ENCODE measurements at places on chromosomes 1 and 21.

DNA sequence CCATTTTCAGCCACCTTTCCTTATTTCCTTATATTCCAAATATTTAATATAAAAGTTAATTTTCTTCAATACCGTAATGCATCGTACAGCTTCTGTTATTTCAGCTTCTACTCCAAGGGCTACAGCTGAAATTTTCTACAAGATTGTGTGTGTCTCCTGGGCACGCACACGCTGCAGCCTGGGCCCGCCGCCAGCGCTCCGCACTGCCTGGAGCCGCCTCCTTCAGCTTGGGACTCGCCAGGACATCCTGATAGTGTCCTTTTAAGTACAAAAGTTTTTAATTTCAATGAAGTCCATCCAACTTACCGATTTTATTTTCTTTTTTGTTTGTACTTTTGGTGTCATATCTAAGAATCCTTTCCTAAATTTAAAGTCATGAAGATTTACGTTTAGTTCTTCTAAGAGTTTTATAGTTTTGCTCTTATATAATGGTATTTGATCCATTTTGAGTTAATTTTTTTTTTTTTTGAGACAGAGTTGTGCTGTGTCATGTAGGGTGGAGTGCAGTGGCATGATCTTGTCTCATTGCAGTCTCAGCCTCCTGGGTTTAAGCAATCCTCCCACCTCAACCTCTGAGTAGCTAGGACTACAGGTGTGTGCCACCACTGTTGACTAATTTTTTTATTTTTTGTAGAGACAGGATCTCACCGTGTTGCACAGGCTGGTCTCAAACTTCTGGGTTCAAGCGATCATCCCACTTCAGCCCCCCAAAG, 82.8 kb downstream of the AXDND1 start:
- DNase-seq = no peak

DNA sequence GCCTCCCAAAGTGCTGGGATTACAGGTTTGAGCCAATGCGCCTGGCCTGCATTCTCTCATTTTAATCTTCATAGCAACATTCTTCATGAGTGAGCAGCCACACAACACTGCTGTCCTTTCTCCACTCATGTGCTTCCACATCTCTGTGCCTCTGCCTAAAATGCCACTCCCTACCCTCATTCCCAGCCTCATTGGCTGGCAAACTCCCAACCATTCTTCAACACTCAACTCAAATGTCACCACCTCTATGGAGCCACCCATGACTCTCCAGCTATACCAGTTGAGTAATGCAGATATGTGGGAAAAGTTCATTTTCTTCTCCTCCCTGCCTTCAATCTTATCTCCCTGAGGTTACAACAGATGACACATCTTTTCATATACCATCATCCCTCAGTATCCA, 53.9 kb upstream of the ZC3H12A start:
- DNase-seq = no peak

GRCh38 chr1:109441069-109441468, 14.8 kb upstream of the PSMA5 start:
- DNase-seq = no peak

DNA sequence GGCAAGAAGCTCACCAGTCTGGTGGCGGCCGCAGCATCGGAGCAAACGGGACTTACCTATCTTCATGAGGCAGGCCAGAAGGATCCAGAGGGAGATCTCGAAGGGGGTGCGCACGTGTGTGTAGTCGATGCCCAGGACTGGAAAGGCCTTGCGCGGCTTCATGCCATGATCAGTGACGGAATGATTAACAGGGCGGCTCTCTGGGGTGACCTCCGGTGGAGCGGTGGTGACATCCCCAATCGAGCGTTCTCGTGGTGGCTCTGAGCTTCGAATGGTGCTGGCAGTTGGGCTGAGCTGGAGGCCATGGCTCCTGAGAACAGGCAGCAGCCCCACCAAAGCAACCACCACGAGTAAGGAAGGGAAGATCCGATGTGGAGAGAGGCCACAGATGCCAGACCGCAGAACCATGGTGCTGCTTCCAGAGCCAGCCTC, 982 bp downstream of the SLC9A1 start:
- no peak for DNase-seq

GRCh38 chr1:159342761-159343425, 40.8 kb downstream of the FCER1A start:
- DNase-seq = no peak

DNA sequence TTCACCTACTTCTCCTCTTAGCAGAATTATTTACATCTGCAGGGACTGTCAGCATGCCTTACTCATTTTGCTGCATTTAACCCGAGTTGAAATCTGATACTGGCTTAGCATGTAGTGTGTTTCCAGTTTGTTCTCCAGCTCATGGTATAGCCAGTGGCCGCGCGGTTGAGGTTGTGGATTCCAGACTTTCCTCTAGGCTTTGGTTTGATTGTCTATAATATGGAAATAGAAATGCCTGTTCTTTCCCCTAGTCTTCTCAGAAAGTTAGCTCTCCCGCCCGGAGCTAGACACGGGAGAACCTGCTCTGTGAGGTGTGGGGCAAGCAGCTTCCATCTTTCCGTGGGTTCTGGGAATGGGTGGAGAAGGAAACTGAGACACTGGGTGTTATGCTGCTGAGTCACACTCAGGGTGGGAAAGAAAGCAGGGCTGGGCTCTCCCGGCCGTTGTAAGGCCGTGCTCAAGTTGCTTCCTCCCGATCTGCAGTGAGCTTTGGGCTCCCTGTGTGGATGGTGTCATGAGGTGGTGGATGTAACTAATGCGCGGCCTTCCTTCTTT, 206.8 kb upstream of the TMEM51 start:
- no peak for DNase-seq

GRCh38 chr1:243495442-243496186, 239.8 kb downstream of the SDCCAG8 start:
- no peak for DNase-seq

GRCh38 chr1:38746402-38746935, 113.1 kb downstream of the RRAGC start:
- no peak for DNase-seq

DNA sequence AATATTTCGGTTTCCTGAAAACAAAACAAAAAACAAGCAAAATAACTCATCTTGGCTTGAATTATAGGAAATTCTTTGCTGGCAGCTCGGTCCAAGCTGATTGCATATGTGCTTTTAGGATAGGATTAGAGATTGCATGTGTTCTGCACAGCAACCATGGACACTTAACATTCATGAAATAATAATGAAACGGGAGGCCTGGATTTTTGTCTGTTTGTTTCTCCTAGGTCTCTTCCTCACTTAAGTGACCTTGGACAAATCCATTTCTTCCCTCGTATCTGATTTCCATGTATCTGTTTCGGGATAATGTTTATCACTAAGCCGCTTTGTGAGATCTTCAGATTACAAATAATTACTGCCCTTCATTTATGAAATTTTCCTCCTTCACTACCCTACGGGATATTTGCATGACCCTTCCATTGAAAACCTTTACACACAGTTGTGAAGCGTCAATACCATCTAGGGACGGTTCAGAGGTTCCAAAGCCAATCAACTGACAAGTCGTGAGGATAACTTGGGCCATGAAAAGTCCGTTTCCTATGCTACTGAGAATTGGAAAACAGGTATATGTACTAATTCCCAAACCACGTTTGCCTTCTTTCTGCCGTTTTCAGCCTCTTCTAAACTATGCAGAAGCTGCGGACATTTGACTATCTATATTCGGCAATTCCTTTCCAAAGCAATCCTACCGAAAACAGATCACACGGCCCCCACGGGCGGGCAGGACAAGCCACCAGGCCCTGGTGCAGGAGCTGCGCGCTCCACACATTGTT, 1.3 kb upstream of the H3-3A start:
- DNase-seq = peak; percentile 1

DNA sequence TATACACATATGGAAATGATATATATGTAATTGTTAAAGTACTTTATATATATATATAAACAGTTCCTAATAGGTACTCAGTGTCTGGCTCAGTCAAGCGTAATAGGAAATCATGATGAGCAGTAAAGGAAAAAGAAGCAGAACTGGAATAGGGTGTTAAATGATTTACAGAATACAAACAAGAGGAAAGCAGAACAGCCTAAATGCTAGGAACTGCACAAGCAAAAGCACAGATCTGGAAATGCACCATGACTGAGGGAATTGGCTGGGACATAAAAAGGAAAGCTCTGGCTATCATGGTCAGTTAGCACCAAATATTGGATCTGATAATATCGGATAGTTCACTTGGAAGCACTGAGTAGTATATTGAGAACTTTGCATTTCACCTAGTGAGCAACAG, 51.8 kb downstream of the SLC44A5 start:
- no peak for DNase-seq

GRCh38 chr1:80542231-80542630, 1258.5 kb upstream of the ADGRL2 start:
- no peak for DNase-seq

DNA sequence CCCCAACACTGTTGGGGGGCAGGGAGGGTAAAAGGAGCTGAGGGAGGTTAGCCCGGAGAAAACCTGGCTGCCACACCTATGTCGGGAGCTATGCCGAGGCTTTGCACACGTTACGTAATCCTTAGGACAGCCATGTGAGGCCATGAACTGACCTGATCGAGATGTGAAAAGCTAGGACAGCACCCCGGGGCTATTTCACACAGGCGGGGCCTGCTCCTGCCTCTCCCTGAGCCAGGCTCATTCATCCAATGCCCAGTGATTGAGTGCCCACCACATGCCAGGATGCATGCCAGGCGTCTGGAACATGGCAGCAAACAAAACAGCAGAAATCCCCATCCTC, 30.2 kb downstream of the LDLRAP1 start:
- no peak for DNase-seq

DNA sequence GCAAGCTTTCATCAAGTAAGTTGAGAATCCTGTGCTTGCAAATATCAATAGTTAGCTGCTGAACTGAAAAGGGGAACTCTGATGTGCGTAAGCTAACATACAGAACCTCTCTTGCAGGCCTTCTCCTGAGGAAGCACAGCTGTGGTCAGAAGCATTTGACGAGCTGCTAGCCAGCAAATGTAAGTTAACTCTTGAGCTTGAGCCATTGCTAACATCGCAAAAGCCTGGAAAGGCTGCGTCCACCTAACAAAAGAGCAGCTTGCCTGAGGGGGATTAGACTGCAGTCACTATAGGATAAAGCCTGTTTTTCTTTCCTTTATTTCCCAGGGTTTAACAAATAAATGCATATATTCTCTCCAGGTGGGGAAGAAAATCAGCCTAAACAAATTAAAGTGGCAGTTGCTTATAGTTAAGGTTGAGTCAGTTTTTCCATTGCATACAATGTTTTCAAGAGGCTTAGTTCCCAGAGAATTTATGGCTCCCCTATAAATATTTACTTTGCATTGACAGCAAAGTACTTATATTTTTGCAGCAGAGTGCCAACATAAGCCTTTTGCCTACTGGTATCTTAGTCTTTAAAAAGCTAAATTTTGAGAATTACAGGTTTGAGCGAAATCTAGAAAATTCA, 1.5 kb downstream of the RGS2 start:
- DNase-seq = no peak

DNA sequence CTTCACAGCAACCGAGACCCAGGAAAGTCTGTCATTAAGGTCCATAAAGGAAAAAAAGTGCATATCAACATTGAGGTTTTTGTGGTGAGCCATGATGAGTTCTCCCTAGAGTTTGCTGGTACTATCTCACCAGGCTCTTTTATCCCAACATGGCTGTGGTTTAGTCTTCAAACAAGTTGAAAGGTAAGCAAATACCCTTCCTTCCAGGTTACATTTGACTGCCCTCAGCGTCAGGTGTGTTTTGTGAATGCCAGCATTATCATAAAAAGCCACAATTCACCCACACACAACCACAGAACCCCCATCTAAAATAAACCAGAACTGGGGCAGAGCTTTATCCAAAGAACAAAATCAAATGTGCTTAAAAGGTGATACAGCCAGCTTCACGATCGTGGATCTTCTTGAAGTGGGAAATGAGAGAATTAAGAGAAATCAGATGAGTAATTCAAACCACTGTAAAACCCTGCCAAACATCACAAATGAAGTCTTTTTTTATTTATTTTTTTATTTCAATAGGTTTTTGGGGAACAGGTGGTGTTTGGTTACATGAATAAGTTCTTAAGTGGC, 64.7 kb downstream of the SETD4 start:
- DNase-seq = no peak

DNA sequence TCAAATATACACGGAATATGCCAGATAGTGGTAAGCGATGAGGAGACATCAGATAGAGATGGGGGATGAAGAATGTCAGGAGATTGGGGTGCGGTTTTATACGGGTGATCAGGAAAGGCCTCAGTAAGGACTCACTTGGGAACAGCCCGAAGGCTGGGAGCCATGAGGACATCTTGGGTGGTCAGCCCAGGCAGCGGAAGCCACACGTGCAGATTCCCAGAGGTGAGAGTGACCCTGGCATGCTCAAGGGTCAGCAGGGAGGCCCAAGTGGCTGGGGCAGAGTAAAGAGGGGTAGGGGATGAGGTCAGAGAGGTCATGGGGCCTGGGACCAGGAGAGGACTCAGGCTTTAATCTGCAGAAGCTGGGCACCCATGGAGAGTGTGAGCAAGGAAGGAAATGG, 106.6 kb downstream of the MATN1 start:
- peak; percentile 72 for DNase-seq

DNA sequence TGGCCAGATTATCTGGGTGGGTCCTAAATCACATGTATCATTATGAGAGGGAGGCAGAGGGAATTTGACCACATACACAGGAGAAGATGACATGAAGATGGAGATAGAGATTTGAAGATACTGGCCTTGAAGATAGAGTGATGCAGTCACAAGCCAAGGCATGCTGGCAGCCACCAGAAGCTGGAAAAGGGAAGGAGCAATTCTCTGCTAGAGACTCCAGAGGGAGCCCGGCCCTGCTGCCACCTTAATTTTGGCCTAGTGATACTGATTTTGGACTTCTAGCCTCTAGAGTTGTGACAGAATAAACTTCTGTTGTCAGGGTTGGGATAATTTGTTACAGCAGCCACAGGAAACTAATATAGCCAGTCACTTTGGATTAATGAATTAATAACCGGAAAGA, 2.2 kb upstream of the PRDM2 start:
- no peak for DNase-seq

DNA sequence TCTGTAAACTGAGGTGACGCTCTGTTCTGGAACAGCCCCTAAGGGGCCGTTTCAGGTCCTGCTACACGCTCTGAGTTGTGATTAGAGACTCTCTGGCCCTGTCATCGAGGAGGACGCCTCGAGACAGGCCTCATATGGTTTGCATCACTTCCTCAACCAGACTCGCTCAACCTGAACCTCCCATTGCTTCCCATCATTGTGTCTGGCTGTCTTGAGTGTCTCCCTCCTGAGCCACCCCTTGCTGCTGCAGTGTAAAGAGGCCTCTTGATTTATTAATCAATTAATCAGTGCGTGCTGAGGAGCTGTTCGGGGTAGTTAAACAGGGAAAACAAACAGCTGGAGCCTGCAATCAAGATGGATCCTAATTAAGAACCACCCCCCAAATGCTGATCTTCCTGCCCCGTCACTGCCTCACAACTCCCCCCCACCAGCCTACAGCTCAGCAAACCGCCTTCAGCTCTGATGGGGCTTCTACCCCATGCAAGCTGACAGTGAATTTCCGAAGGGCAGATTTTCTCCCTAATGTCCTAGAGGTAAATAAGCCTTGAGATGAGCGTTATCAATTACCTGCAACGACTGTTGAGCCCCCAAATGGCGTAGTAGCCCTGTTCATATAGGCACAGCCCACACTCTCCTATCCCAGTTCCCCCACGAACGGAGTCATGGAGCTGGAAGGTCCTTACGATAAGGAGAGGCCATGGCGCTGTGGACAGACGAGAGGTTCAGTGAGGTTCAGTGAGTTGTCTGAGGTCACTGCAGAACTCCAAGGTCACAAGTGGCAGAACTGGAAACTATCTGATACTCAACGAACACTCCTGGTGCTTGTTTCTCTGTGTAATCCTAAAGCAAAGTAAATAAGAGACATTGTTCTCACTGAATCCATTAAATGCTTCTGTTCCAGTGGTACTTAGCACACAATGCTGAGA, 210.6 kb downstream of the KIF26B start:
- DNase-seq = no peak

Data from osteocyte (in vitro differentiated cells).